ENCODE measurements at places on chromosomes 7 and 10. TPM values are rescaled to one million over a fixed set of nuclear protein-coding genes. Genes with fewer than 3 reads are reported as not detected.

DNA sequence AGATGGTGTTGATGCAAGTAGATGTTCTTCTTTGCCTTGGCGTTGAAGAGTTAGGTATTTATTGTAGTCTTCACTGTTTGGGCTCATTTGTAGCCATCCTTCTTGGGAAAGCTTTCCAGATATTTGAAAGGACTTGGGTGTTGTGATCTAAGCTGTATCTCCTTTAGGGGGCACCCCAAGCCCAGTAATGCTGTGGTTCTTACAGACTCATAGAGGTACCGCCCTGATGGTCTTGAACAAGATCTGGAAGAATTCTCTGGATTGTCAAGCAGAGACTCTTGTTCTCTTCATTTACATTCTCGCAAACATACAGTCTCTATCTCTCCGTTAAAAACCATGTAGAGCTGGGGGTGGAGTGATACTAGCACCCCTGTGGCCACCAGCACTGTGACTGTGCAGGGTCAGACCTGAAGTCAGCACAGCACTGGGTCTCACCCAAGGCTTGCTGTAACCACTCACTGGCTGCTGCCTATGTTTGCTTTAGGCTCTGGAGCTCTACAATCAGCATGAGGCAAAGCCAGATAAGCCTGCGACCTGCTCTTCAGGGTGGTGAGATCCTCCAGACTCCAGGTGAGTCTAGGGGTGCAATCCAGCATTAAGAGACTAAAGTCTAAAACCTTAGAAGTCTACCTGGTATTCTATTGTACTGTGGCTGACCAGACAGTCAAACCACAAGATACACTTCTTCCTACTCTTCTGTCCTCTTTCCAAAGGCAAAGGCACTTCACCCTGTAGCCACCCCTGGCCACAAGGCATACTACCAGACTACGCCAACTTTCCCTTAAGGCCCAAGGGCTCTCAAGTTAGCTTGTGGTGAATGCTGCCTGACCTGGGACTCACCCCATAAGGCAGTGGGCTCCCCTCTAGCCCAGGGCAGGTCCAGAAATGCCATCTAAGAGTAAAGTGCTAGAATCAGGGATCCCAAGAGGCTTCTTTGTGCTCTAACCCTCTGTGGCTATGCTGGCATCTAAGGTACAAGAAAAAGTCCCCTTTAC lies 209.7 kb upstream of the TMEM196 start:
- peak; percentile 78 for DNase-seq

TAS2R5 gene
- total RNA-seq: 0.86 TPM

- no peak for DNase-seq
Observed at GRCh38 chr7:81469153-81469868, 300.5 kb downstream of the HGF start.

SLC39A12 gene
- total RNA-seq: not detected

OGDHL gene
- 0.32 TPM for total RNA-seq

GRCh38 chr10:124562425-124563060 lies 100.9 kb downstream of the LHPP start:
- DNase-seq: peak; percentile 50

DNA sequence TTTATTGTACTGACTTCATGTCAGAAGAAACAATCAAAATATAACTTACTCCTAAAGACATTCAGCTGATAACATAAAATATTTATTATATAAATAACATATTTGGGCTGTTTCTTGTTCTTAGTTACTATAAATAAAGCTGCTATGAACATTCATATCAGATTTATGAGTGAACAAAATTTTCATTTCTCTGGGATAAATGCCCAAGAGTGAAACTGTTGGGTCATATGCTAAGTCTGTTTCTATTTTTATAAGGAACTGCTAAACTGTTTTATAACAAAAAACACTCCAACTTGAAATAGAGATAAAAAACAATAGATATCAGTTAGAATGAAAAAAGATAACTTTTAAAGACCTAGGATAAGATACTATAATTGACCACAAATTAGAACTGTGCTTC lies 26.5 kb upstream of the CC2D2B start:
- peak; percentile 6 for DNase-seq

CYP2W1 gene
- not detected for total RNA-seq

CYP2C19 gene
- total RNA-seq: not detected

VPS37D gene
- total RNA-seq: 3.0 TPM

GRCh38 chr10:35516102-35516670 lies 89.0 kb upstream of the GJD4 start:
- DNase-seq: no peak

DNA sequence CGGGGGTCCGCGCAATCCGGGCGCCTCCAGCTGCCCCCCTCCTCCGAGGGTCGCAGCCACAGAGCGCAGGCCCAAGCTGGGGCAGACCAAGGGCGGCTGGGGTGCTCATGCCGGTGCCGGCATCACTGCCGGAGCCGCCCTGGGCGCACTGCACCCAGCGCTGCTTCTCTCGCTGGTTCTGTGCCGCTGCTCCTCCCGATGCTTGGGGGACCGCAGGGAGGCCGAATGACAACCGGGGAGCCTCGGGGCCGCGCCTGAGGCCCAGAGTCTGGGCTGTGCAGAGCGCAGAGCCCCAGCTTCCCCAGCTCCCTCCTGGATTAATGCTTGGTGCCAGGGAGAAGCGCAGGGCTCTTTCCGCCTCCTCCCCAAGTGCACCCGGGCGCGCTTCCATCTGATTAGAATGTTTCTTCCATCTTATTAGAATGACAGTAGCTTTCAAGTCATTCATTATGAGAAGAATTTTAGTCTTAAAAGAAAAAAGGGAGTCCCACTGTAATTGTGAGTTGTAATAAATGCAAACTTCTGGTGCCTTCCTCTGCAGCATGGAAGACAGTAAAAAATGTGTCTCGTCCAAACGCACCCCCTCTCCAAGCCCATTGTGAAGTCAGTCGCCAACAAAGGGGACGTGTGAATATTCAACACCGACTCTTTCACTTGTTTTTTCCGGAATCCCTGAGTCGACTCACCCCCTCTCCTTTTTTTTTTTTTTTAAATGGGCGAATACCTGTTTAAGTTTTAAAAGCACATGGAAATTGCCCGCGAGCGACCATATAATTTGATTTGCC lies 19.5 kb upstream of the PTF1A start:
- no peak for DNase-seq

LOXL4 gene
- 68.3 TPM for total RNA-seq

MACROH2A2 gene
- total RNA-seq: 3.9 TPM
